ENCODE measurements at places on chromosomes 6 and 20.

- no peak for DNase-seq
Observed at GRCh38 chr6:170487707-170488329, 65.3 kb downstream of the PSMB1 start.

DNA sequence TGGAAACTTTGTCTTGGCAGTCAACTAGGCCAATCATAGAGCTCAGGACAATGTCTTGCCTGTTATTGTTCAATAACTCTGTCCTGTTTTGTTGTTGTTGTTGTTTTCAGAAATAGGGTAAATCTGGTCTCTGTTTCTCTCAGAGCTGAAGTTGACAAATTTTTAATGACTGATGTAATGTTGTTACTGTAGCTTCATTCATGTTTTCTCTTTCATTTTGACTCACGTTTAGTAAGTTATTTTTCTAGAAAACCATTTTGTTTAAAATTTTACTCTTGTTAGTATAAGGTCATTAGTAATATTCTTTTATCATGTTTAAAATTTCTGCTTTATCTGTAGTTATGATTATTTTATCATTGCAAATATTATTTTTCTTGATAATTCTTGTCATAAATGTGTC lies 51.6 kb upstream of the GRIK2 start:
- DNase-seq, result no peak

DNA sequence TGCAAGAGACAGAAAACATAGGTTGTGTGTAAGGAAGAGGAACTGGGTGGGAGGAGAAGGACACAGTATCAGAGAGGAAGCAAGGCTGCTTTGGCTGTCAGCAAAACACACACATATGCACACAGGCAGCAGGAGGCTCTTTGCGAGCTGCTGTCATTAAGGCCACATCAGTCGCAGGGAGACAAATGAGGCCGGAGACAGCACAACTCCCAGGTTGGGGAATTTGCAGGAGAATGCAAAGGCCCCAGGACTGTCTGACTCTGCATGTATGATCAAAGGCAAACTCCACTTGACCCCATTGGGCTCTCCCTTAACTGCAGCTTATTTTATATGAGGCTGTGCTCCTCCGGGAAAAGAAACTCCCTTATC lies 35.3 kb downstream of the METTL24 start:
- DNase-seq, result no peak

- no peak for DNase-seq
Observed at GRCh38 chr20:22579711-22580697, 4.4 kb downstream of the FOXA2 start.

GRCh38 chr6:168908887-168909286 lies 344.8 kb downstream of the THBS2 start:
- DNase-seq, result no peak

GRCh38 chr6:44305200-44305725 lies 7.9 kb downstream of the AARS2 start:
- no peak for DNase-seq

- no peak for DNase-seq
Observed at GRCh38 chr6:2713473-2714110, 37.1 kb downstream of the MYLK4 start.

DNA sequence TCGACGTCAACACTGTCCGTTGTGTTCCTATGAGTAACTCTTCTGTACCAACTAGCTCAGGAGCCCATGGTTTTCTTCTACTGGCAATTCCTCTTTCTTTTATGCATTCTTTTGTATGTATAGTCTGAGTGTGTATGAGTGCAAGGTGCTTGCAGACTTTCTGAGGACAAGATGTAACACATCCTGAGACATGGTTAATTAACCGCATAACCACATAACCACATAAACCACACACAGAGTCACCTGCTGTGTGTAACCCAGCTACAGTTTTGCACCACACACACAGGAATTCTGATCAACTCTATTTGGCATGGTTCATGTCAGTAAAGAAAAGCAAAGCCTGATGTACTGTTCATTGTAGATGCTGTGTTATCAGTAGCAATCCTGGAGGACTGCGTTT lies 98.6 kb downstream of the DACT2 start:
- no peak for DNase-seq

GRCh38 chr20:42379385-42379784 lies 761.2 kb upstream of the CHD6 start:
- DNase-seq, result no peak

- no peak for DNase-seq
Observed at GRCh38 chr6:164331026-164331425, 916.5 kb downstream of the QKI start.

GRCh38 chr20:63393566-63393965 lies 32.4 kb upstream of the CHRNA4 start:
- DNase-seq, result no peak

DNA sequence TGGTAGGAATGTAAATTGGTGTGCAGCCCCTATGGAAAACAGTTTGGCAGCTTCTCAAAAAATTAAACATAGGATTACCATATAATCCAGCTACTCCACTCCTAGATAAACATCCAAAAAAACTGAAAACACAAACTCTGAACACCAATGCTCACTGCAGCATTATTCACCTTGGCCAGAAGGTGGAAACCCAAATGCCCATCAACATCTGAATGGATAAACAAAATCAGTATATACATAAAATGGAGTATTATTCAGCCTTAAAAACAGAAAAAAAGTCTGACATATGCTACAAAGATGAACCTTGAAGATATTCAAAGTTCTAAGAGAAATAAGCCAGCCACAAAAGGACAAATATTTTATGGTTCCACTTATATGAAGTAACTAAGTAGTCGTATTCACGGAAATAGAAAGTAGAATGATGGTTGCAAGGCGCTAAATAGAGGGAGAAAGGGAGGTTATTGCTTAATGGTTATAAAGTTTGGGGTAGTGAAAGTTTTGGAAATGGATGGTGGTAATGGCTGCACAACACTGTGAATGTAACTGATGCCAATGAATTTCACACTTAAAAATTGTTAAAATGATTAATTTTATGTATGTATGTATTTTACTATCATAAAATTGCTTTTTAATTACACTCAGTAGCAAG lies 4.0 kb downstream of the PHF10 start:
- no peak for DNase-seq

DNA sequence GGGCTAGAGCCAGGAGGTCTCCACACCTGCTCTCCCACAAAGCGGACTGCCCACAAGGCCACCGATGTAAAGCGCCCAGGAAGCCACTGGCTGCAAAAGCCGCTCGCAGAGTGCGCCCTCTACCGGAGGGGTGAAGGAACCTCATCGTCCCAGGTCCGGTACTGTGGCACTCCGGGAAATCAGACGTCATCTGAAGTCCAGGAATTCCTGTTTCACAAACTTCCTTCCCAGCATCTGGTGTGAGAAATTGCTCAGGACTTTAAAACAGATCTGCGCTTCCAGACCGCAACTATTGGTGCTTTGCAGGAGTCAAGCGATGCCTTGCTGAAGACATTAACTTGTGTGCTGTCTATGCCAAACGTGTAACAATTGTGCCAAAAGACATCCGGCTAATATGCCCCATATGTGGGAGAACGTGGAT lies 115.1 kb upstream of the ARID1B start:
- no peak for DNase-seq

DNA sequence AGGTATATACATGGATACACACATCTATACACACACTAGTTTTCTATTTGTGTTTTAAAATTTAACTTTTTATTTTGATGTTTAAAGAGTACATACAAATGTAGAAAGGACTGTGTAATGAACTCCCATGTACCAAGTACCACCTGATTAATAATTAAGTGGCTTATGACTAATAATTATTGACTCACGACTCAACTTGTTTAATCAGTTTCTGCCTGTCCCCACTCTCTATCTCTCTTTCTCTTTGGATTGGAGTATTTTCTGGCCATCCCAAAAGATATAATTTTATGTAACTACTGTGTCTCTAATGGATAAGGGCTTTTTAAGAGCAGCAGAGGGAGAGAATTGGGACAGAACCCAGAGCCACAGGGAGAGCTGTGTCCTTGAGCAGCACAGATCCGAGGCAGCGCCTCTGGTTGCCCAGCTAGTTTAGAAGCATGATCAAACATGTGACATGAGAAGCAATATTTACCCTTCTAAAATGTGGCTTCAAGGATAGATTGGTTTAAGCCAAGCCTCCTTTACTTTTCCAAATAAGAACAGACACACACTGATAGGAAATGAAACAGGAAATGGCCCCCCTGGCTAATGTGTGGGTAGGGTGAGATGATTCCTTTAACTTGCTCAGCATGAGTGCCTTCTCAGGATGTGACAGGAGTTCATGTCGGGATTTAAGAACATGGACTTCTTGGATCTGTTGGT lies 81.0 kb downstream of the ERMARD start:
- DNase-seq, result no peak

DNA sequence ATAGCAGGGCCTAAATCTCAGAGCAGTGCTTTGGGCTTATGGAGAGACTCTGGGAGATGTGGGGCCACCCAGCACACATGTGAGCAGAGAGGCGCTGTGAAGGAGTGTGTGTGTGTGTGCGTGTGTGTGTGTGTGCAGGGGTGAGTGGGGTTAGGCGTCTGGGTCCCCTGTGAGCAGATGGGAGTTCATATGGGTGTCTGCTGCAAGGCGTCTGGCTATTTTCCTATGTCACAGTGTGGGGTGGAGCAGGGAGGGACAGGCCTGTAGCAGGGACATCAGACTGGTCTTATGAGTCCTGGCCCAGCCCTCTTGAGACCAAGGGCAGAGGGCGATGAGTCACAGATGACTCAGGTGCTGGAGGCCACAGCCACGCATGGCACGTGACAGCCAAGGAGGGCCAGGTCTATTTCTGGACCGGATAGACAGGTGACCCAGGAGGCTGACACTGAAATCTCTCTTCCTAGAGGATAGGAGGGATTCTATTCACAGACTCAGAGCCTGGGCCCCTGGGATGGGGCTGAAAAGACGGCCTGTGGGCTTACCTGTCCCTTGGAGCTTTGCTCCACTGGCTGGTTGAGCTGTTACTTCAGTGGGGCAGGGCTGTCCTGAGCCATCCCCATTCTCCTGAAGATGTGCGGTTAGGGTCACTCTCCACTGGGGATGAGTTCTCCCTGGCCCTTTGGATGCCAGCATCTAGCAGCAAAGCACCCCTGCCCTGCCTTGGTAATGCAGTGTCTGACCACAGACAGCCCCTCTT lies 28.9 kb downstream of the VEGFA start:
- DNase-seq, result peak; percentile 27

- DNase-seq, result no peak
Observed at GRCh38 chr6:152588456-152588855, 48.7 kb downstream of the SYNE1 start.

- no peak for DNase-seq
Observed at GRCh38 chr20:61222699-61223098, 29.4 kb upstream of the CDH4 start.

GRCh38 chr6:168060521-168060931 lies 18.5 kb downstream of the FRMD1 start:
- DNase-seq, result no peak

GRCh38 chr20:41643504-41643938 lies 25.3 kb upstream of the CHD6 start:
- no peak for DNase-seq

GRCh38 chr6:145784683-145785082 lies 29.9 kb downstream of the FBXO30 start:
- DNase-seq, result no peak

DNA sequence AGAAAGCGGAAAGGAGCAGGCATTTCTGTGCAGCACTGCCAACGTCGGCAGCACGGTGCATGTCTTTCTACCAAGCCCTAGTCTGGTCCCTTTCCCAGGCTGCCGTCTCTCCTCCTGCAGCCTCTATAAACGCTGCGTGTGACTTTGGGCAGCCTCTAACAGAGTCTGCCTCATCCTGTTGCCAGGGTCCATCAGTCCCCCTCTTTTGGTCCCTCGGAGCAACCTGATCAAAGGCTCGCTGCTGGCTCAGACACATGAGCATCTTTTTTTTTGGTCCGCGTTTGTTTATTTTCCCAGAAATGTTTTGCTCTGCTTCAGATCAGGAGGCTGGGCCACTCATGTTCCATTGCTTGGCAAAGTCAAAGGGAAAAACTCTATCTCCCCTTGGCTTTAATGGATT lies 166.8 kb upstream of the CST7 start:
- no peak for DNase-seq

DNA sequence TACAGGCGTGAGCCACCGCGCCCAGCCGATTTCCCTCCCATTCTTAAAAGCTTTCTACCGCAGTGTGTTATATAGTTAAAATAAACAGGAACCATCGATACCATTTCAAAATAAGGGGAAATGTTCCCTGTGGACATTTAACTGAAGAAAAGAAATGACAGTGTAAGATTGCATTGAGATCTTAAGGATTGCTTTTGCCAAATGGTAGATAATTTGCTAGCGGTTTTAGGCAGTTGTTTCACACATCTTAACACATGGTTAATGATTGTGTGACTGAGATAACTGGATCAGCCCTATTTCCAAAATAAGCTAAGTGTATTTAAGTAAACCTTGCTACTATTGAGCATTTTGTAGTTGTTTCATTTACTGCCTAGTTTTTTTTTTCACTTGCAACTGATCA lies 15.6 kb downstream of the STX16 start:
- DNase-seq, result no peak

GRCh38 chr6:16651871-16652270 lies 109.4 kb downstream of the ATXN1 start:
- no peak for DNase-seq

GRCh38 chr20:9025643-9026042 lies 43.2 kb upstream of the PLCB4 start:
- no peak for DNase-seq

GRCh38 chr6:63476302-63476701 lies 96.0 kb upstream of the LOC128125822 start:
- DNase-seq, result no peak

- DNase-seq, result no peak
Observed at GRCh38 chr6:8556370-8557013, 121.1 kb upstream of the SLC35B3 start.

GRCh38 chr20:36571564-36572504 lies 1.6 kb upstream of the TGIF2 start:
- no peak for DNase-seq

DNA sequence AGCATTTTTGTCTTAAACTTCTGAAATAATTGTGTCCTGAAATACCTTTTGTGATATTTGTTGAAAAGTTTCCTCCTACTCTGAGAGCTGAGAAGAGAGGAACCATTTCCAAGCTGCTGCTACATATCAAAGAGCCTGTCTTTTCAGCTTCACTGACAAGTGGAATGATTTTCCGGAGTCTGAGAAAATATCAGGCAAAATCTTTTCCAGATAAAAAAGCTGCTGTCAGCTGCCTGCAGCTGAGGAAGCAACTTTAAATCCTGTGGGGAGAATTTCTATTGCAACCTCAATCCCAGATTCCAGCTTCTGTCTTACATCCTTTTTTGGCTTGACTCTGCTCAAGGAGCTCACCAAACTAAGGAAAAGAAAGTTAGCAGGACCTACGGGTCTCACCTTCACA lies 904.3 kb downstream of the PHF3 start:
- DNase-seq, result no peak
